ENCODE measurements at places on chromosomes 3 and 15.

DNA sequence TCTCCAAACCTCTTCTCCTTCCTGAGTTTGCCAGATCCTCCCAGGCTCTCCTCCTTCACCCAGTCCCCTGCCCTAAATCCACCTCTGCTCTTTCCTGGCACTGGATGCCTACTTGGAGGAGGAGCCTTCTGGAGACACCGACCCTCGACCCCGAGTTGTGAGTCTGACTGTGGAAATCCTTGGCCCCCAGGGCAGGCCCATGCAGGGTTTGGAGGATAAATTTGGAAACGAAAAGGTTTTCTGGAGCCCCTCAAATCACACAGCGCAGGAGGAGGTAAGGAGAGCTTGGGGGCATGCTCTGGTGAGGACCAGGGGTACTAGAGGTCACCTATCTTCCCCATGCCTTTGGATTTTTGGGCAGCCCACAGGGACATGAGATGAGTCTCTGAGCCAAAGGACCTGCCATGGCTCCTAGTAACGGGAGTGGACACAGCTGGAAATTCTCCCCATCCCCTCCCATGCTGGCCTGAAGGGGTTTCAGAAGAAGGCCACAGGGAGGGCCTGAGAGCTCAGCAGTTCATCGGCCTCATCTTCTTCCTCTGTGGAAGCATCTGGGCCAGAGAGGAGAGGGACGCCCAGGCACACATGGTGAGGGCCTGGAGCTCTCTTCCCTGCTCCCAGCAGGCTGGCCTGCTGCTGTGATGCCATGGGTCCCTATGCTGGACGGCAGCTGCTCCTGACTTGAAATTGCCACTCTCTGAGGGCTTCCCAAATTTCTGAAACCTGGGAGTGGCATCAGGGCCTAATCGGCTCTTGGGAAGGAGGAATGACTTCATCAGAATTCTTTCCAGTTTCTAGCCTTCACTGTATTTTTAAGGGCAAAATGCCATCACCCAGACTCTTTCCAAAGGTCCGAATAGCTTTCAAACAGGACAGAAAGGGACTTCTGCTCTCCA is 68.6 kb upstream of the ITGA11 start:
- no peak for DNase-seq

DNA sequence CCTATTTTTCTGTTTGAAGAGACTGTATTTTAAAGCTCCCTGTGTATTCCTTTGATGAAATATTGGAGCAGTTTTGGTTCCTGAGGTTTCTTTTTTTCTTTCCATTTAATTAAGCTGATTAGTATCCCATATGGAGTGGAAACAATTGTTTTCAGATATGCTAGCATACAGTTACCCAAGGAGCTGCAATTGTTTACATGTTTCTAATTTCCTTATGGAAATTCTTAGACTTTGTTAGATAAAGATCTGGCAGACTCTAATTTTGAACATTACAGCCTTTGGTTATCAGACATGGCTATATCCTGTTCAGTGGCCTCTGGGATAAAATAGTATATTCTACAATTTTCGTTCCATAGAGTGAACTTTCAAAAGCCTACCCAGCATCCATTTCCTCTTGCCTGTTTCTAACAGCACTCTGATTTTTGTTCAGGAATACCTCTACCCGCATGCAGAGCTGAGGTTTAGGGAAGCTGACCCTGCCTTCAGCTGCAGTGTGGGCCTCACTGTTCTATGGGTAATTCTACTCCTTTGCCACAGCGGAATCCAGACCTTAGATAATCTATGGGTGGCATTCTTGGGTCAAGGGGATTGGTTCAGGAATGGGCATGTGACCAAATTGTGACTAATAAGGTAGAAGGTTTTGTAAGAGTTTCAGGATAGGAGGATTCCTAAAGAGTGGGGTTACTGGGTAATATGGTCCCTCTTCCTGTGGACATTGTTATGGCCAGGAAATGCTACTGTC is 161.1 kb upstream of the ANKRD28 start:
- DNase-seq = no peak

DNA sequence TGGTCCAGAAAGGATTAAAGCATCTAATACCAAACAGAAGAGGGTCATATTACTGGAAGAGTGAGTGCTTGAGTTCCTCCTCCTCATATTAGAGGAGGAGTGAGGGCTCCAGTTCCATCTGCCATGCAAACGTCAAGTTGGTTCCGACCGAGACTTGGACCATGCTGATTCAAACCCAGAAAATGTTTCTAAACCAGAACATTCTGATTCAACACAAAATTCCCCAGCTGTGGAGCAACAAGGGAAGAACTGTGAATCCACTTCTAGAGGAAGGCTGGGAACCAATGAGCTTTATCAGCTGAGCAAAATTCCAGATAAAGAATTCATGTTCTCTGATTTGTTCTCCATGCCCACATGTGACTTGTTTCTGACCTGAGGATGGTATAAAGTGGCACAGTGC is 135.6 kb upstream of the WNT5A start:
- DNase-seq = no peak

- DNase-seq = no peak
These were observed 21.9 kb downstream of the AKAP13 start for GRCh38 chr15:85402195-85402881.

DNA sequence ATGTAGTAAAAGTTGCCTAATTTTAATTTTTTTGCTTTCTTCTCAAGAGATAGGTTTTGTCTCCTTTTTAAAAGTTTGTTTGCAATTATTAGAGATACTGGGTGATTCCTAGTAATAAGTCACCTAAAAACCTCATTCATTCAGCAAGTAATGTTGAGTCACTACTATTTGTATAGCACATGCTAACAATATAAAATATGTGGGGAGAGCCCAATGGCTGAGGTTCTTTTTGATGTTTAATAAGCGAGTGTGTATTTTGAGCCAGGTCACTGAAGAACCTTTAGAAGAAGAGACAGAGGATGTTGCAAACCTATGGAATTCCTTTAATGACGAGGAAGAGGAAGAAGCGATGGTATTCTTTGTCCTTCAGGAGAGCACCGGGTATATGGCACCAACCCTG is 123.7 kb upstream of the CHRM5 start:
- no peak for DNase-seq

GRCh38 chr3:149612456-149612855 is 45.4 kb downstream of the WWTR1 start:
- no peak for DNase-seq

GRCh38 chr15:47565949-47566348 is 151.4 kb upstream of the SEMA6D start:
- DNase-seq = no peak

GRCh38 chr15:93201940-93202339 is 112.9 kb upstream of the RGMA start:
- no peak for DNase-seq

DNA sequence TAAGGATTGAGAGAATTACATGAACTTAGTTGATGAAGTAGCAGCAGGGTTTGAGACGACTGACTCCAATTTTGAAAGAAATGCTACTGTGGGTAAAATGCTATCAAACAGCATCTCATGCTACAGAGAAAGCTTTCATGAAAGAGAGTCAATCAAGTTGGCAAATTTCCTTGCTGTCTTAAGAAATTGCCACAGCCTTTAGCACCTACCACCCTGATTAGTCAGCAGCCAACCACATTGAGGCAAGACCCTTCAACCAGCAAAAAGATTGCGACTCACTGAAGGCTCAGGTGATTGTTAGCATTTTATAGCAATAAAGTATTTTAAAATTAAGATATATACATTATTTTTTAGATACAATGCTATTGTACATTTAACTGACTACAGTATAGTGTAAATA is 80.9 kb downstream of the RAP2B start:
- no peak for DNase-seq

- no peak for DNase-seq
These were observed 244.8 kb downstream of the PLCL2 start for GRCh38 chr3:17129556-17129955.

- no peak for DNase-seq
These were observed 510.8 kb upstream of the SEMA6D start for GRCh38 chr15:47206358-47206978.

GRCh38 chr3:46934072-46934471 is 42.5 kb downstream of the CCDC12 start:
- no peak for DNase-seq

DNA sequence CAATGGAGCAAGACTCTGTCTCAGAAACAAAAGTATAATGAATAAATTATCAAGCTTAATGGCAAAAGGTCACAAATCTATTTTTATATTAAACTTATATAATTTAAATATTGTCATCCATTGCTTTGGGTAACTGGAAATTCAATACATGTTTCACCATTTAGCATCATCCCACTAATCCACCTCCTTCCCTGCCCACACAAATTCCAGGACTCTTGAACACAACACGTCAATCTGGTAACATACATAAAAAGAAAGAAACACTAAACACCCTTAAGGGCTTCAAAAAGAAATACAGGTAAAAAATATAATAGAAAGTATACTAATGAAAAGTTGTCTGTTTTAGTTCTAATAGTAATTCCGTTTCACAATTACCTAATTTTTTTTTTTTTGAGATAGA is 149.4 kb downstream of the STAG1 start:
- no peak for DNase-seq

DNA sequence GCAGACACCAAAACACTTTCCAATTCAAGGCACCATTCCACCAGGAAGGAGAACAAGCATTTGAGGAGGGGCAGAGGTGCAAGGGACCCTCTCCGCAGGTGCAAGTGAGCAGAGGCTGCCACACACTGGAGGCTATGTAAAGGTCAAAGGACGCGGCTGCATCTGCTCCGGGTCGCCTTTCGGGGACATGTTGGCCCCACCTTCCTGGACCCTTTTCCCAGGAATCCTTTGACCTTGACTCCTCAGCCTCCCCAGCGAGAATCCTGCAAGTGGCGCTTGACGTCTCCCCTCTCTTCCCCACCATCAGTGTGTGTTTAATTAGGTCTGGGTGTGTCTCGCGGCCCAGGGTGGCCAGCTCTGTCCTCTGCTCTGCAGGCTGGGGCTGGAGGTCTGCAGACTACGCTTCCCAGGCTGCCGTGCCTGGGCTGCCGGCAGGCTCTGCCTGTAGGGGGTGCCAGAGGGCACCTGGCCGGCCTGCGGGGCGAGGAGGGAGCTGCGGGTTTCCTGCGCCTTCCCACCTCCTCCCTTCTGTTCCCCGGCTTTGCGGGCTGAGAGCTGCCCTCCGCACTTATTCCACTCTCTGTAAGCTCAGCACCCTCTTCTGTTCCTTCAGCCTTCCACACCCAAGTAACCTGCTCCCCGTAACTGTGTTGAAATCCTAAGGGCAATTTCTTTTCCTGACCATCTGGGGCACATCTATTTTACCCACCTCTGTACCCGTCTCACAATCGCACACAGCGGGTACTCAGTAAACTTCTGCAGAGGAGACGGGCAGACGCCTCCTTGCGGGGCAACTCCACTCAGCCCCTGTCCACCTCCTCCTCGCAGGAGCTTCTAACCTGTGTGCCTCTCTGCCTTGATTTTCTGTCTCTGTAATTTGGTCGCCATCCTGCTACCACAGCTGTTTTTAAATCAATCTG is 129.8 kb downstream of the NSMCE3 start:
- no peak for DNase-seq

- no peak for DNase-seq
These were observed 62.7 kb upstream of the ITGA11 start for GRCh38 chr15:68494573-68495110.

- no peak for DNase-seq
These were observed 1.2 kb downstream of the HRH1 start for GRCh38 chr3:11155341-11156025.

GRCh38 chr15:50353251-50353974 is 1.6 kb downstream of the GABPB1 start:
- DNase-seq = no peak

GRCh38 chr15:80152896-80153876 is at the start of gene FAH:
Gene FAH, plus strand, starts transcription at chr15:80152999. Its CDS starts 56 bp downstream, at chr15:80153055.
- DNase-seq = no peak

DNA sequence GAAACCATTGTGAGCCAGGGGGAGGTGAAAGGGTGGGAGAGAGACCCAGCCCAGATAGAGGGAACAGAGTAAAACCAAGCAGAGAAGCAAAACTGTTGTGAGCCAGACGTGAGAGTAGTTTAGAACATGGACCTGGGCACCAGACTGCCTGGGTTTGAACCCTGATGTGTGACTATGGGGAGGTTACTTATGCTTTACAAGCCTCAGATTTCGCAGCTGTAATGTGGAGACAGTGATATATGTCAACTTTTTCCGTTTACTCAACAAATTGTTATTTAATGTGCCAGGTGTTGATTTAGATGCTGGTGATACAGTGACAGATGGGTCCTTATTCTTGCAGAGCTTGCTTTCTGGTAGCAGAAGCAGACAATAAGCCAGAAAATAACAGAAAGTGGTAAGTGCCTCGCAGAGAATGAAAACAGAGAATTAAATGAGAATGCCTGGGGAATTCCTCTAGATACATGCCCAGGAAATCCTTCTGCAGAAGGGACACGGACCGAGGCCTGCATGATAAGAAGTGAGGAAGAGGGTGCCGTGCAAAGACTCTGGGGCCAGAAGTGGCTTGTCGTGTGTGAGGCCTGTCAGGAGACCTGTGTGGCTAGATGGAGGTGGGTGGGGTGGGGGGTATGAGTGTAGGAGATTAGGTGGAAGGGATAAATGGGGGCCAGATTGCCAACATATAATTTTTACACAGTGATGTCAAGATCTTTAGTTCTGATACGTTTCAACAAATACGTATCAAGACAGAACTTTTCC is 15.0 kb downstream of the KAT2B start:
- DNase-seq = no peak

DNA sequence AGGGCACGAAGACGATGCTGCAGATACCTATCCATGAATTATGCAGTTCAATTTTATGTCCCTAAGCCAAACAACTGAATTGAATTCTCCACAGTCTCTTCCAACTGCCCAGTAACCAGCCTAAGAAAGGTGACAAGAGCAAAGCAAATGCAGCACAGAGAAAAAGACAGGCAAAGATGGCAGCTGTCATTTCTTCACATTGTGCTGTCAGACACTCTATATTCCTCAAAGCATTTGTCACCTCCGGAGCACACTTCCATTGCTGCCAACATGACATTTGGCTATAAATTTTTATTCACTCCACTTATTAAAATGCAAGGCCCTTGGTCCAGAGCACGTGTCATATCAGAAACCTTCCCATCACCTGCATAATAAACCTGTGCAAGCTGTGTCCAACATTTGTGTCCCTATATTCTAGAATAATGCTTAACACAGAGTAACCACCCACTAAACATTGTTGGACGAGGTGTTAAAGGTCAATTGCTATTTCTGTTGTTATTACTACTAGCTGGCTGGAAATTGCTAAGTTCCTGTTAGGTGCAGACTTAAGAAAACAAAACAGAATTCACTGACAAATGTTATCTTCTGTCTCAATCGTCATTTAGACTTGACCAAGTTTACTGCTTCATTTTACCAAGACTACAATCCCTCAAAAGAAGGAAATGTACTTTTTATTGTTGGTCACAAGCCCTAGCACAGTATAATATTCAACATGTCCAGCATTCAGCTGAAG is 89.7 kb downstream of the MAGI1 start:
- DNase-seq = no peak

GRCh38 chr3:108153451-108153981 is 62.7 kb upstream of the CD47 start:
- DNase-seq = no peak

DNA sequence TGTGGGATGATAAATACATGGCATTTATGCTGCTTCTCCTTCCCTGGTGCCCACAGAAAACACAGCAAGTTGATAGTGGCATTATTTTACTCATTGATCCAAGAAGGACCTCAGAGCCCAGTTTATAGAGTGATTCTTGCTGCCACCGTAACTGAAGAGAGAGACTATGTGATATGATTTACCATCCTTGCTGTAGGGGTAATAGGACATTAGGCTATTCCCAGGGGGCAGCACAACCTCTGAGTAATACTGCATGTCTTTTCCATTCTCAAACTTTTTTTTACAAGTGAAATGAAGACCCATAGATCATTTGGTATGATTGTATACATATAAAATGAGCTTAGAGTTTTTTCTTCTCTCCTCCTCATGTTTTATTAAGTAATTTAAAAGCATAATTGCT is 136.4 kb downstream of the ABI3BP start:
- no peak for DNase-seq

- DNase-seq = no peak
These were observed 17.3 kb downstream of the TBC1D2B start for GRCh38 chr15:78060232-78060631.

Data from cortex of kidney (tissue), 1 donor.